ENCODE measurements at places on chromosomes 12 and 14.

DNA sequence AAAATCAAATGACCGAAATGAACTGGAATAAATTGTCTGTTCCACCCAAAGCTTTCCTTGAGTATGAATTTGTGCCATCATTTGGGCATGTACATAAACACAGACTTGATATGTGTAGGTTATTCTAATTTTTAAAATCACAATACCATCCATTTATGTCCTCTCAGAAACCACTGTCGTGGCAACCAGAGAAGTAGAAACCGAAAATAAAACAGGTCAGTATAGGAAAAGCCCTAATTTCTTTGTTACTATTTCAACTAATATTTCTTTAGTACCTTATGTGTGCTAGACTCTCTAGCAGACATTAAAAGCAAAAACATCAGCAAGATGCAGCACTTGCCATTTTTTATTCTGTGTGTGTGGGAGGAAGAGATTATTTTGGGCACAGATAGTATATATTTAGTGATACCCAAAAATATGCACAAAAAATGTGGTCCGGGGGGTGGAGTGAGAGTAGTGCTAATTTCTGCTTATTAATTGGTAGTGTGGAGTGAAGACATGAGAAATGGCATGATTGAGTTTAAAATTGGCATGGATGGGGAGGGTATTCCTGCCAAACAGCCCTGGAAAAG, 130.8 kb upstream of the CNTN1 start:
- DNase-seq: no peak

- no peak for DNase-seq
Observed at GRCh38 chr14:33949411-33949893, 1.4 kb downstream of the EGLN3 start.

GRCh38 chr14:73468828-73469375, 10.6 kb upstream of the NUMB start:
- no peak for DNase-seq

DNA sequence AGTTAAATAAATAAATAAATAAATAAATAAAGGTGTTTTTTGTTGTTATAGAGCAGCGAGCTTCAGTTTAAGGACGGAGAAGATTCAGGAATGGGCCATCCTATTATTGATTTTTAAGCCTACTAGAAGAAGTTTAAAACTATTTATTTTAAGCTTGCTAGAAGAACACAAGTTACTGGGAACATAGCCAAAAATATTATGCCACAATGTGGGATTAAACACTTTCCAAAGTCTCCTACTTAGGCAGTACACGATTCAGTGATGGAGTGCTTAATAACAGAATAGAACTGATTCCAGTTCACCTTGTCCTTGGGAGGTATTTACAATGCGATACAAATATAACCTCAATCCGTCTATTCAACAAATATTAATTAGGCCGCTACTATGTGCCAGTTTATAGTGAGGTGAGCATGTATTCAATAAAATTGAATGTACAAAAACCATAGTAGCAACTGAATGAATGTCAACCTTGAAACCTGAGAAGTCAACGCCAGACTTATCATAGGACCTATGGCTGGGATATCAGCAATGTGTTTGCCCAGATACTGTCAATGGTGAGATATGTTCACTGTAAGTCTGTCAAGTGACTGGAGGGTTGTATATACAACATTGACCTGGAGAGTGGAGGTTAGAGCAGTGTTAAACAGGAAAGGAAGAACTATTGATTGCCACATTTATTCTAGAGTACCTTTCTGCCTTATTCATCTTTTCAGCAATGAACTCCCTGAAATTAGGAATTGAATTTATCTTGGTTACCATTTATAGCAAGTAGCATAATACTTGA, 486.4 kb downstream of the TMTC2 start:
- no peak for DNase-seq

DNA sequence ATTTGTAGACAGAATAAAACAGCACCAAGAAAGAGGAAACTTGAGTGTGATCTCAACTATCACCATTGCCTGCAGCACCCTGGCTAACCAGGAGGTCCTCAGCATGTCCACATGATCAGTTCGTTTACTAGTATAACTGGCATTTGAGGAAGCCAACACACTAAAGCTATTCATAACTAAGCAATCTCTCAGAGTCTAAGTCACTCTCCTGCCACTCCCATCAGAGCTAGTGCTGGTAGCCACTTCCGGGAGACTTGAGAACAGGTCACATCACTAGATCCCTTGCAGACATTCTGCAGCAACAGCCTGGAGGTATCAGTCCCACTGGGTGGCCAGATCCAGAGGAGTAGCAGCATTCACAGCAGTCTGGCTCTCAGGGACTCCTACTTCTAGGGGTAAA, 352.9 kb upstream of the OR4E1 start:
- DNase-seq: no peak

DNA sequence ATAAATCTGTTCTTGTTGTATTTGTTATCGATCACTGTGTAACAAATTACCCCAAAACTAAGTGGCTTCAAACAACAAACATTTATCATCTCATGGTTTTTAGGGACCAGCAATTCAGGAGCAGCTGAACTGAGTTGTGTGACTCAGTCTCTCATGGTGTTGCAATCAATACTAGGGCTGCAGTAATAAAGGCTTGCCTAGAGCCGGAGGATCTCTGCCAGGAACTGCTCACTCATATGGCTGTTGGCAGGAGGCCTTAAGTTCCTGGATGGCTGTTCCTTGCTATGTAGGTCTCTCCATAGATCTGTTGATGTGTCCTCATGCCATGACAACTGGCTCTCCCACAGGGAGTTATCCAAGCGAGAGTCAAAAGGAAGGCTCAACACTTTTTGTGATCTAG, 3.8 kb upstream of the PSMC6 start:
- DNase-seq: no peak
